Colonic mucosa (tissue), 4 donors: ENCODE measurements at places on chromosomes 7 and 10.

GRCh38 chr10:63175534-63175933 is 42.4 kb downstream of the NRBF2 start:
- no peak for DNase-seq

DNA sequence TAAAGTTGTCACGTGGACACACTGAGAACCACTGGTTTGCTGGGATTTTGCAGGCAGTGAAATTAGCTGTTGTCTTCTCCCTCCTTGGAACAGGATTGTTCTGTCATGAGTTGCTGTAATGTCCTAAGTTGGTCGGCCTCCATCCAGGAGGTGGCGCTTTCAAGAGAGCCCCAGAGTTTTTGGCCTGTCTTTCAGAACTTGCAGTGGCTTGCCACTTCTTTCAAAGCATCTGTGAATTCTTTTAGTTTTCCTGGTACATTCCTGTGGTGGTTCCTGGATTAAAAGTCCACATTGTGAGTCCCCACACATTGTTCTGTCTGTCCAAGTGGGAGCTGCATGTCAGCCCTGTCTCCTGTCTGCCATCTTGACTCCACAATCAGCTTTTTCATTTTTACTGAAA is 133.8 kb downstream of the PON1 start:
- no peak for DNase-seq

DNA sequence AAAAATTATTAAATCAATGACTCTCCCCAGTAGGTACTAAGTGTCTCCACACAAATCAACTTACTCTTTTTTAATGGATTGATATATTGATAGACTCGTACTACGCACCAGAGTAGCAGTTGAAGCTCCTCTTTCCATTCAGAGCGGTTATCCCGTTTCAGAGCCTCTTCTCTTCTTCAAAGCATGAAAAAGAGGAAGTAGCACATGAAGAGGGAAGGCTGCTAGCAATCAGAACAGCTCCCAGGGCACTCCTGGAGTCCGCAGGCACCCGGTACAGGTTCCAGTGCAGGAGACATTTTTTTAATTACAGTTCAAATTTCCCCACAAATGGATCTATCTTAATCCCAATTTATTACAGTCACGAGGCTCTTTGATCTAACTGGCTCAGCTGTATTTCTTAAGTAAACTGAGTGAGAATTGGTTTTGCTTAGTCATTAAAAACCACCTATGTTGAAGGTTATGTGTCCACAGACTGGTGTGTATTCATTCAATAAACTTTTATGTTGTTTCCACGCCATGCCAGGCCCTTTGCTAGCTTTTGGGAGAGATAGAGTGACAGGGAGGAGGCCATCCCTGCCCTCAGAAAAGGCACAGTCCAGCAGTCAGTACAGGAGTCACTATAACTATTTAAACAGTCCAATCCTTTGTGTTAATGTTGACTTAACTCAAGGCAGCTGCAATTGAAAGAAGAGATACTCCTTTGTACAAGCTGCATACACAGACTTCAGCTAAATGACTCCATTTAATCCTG is 32.1 kb upstream of the CALN1 start:
- DNase-seq, result no peak

- DNase-seq, result no peak
Measured at GRCh38 chr10:1227510-1228402, 171.6 kb downstream of the WDR37 start.
